ENCODE measurements at places on chromosomes 12 and 14.

DNA sequence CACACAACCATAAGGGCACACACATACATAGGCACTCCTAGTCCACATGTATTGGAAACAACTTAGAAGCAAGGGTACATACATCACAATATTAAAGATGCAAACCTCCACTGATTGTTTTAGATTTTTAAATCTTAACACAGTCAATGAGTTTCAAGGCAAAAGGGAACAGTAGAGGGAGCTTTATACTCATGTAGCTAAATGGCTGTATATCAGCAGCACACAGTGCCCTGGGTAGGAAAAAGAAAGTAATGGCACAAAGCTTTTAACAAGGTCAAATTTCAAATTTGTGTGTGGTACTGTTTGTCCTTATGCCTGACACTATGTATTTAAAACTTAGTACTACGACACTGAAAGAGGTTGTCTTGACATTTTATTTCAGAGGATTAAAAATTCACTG is 262.0 kb downstream of the MED13L start:
- DNase-seq, result no peak

DNA sequence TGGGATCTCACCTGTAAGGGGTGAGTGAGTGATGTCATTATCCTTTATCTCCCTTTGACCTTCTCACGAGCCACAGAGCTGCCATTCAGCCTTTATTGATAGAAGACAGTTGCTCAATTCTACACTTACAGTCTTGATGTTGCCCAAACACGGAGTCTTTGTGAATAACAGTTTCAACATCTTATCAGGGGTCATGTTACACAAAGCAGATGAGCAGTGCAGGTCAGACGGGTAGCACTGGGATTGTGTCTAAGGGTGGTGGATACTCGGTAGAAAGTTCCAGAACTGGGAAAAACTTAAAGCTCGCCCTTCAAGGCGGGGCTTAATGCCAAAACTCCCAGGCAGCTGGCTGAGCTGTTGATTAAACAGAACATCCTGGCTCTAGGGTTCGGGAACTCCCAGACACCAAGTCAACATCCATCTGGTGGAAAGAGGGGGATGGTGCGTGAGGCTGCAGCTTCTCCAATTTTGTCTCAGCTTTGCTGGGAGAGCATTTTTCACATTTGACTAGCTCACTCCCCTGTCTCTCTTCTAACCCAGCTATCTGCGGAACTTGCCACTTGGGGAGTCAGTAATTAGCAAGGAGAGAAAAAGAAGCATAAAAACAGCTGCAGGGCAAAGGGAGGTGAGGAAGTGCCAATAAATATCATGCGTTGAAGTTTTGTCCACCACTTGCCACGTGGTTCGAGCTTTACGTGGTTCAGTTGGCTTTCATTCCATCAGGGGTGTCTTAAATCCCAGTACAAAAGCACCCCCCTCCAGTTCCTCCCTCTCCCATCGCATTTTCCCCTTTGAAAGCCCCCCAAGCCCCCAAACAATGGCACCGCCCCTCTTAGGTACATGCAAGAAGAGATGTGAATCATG is 31.0 kb downstream of the FOXN4 start:
- DNase-seq, result no peak

- DNase-seq, result no peak
Measured at GRCh38 chr14:31024577-31025366, 677 bp upstream of the AP4S1 start.

DNA sequence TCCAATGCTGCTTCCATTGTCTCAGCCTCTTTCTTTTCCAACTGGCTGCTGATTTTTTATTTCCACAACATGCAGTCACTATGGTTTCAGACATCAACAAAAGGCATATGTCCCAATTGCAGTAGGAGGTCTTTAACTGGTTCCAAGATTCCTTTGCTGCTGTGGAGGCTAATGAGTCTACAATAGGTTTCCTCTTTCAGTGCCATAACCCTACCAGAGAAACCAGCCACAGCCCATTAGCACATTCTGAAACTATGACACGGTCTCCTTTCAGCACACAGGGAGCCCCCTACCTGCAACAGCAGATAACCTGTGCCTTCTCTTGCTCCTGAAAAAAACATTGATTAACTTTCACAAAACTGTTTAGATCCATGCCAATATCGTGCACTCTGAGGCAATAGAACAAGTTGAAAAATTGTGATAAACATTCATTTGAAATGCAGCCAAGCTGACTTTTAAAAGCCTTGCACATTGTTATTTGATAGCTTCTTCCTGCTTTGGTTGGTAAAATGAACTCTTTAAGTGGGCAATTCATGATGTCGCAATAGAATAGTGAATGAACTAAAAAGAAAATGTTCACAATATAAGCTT is 32.4 kb downstream of the PLEKHG7 start:
- no peak for DNase-seq

DNA sequence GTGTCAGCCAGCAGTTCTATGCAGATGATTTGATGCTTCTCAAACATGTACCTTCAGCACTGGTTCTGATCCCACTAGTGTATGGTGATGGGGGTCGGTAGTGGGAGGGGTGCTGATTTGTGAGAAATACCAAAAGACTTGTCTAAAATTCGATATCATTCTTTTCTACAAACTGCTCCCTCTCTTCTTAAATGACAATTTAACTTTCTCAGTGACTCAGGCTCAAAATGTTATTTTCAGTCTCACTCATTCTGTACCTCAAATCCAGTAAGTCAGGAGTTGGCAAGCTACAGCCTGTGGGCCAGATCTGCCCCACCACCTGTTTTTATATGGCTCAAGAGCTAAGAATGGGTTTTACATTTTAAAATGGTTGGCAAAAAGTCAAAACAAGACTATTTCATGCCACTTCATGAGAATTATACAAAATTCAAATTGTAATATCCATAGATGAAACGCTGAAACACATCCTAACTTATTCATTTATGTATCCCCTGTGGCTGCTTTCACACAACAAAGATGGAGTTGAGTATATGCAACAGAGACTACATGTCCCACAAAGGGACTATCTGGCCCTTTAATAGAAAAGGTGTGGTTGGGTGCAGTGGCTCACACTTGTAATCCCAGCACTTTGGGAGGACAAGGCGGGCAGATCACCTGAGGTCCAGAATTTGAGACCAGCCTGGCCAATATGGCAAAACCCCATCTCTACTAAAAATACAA is 6.6 kb upstream of the NOP2 start:
- no peak for DNase-seq

DNA sequence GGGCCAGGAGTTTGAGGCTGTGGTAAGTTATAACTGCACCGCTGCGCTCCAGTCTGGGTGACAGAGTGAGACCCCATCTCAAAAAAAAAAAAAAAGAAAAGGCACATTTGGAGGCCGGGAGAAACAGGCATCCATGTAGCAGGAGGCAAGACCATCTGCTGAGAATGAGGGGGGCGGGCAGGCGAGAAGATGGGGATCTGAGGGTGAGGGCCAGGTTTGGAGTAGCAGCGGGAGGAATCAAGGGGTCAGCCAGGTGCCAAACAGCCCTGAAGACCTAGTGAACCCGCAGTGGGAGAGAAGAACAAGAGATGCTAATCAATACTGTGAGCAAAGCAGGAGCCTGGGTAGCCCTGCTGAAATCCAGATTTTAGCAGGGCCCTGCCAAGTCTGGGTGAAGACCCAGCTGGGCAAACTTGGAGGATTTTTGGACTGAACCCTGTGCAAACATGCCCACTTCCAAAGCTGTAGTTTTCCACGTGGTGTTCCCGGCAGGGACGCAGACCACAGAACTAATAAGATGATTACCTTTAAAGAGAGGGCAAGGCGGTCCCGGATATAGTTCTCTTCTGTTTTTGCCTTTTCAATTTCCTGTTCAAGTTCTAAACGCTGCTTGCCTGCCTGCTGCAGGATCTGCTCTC is 61.0 kb downstream of the NIN start:
- DNase-seq, result no peak

DNA sequence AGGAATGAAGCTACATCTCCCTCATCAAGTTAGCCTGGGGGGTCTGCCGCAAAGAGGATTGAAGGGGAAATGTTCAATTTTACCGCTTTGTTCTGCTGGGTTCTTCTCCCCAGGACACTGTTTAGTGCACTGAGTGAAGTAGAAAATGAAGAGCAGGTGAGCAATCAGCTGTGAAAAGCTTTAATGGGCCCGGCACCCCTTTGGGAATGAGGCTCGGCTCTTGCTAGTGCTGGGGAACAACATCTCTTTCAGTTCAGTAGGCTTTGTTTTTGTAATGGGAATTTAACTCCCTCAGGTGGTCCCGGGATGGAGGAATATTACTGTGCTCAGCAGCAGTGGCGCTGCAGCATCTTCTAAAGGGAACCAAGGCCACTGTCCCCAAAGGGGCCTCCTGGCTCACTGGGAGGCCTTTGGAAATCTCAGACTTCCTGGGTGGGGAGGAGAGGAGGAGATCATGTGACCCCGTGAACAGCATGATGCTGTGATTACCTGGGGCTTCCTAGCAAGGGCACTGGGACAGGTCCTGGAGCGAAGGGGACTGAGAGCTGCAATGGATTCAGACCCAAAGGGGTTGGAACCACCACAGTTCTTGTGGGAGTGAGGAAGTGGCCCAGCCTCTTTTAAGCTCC is 85.2 kb upstream of the MAX start:
- no peak for DNase-seq

- no peak for DNase-seq
Measured at GRCh38 chr12:90682398-90682797, 272.6 kb downstream of the CCER1 start.

DNA sequence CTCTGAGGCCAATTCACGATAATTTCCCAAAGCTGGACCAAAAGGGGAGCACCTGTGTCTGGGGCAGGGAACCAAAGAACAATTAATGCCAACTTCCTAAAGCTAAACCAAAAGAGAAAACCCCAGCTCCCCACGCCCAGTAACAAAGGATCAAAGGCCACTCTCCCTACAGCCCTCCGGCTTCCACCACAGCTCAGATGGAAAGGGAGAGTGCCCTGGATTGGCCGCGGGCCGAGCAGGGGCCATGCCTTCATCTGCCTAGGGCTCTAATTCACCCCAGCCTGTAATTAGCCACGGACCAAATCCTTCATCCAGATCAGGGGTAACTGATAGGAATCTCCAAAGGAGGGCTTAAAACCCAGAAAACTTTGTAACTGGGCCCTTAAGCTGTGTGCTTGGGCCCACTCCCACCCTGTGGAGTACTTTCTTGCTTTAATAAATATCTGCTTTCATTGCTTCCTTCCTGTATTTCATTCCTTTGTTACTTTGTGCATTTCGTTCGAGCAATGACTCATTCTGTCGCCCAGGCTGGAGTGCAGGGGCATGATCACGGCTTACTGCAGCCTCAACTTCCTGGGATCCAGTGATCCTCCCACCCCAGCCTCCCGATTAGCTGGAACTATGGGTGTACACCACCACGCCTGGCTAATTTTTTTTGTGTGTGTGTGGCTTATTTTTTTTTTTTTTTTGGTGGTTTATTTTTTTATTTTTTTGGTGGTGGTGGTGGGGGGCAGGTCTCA is 65.5 kb upstream of the PPP4R3A start:
- DNase-seq, result no peak

DNA sequence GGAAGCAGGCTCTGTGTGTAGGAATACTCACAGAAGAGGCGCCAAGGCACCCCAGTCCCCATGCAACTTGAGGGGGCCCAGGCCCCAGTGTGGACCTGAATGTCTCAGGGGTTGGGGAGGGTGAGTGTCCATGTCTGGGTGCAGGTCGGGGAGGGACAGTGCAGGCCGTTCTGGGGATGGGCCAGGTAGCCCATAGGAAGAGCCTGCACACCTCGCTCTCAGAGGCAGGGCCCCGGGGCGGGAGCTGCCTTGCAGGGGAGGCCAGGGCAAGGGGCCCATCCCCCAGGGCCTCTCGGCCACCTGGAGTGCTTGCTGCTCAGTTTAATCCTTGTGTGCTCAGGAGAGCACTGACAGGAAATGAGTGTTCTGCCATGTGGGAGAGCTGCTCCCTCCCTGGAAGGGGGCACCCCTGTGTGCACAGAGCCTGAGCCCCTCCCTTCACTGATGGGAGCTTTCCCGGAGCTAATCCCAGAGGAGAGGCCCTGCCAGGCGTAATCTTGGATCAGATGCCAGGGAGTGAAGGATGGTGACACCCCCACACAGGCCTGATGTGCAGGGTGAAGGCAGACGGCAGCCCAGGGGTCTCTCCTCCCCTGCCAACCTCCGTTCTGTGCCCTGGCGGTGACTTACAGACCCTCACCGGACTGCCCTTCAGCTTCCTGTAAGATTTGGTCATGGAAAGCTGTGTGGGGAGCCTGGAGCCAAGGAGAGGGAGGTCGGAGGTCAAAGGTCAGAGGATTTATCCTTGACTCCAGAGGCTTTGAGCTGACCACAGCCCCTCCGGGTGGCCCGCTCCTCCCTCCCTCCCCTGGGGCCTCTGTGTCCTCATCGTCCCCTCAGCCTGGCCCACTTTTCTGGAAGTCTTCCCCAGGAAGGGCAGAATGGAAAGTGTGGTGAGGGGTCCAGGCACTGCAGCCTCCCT is 24.4 kb upstream of the FBRSL1 start:
- DNase-seq, result no peak

GRCh38 chr12:103771466-103771865 is 69.6 kb downstream of the NT5DC3 start:
- no peak for DNase-seq

DNA sequence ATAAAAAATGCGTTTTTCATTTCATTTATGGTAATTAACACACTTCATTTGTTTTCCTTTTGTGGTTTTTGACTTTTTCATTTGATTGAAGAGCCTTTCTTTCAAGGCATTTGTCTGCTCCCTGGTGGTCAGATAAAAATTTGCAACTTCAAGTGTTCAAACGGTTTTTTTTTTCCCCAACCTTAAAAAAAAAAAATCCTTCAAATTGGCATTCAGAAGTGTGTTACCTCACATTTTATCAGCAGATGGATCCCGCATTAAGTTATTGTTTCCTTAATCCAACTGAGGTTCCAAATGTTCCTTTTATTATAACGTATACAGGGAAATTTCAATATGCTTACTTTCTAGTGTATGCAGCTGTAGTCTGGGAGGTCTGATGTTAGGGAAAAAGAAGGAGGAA is 47.2 kb downstream of the MYF5 start:
- DNase-seq, result no peak

- no peak for DNase-seq
Measured at GRCh38 chr12:46667551-46667950, 158.2 kb downstream of the SLC38A4 start.

DNA sequence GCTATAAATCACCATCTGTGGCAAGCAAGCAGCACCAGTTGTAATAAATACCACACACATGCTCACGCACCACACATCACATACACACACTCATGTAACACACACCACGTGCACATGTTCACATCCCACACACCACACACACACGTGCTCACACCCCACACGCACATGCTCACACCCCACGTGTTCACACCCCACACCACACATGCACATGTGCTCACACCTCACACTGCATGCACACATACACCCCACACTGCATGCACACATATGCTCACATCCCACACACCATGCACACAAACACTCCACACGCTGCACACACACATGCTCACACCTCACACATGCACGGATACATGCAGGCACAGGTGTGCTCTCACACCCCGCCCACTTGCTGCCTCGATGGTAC is 22.9 kb upstream of the ANKLE2 start:
- DNase-seq, result no peak

GRCh38 chr14:90624732-90625400 is 191.4 kb downstream of the TTC7B start:
- no peak for DNase-seq

- DNase-seq, result no peak
Measured at GRCh38 chr12:104463368-104463767, 6.6 kb downstream of the CHST11 start.

- no peak for DNase-seq
Measured at GRCh38 chr12:109840305-109841074, 7.3 kb upstream of the TRPV4 start.

- no peak for DNase-seq
Measured at GRCh38 chr14:64191756-64192155, 102.4 kb downstream of the ESR2 start.

- DNase-seq, result no peak
Measured at GRCh38 chr12:75170640-75171185, 38.9 kb downstream of the KCNC2 start.

GRCh38 chr12:2160043-2160442 is 107.3 kb downstream of the CACNA1C start:
- no peak for DNase-seq
